ENCODE measurements at places on chromosomes 6 and 20.

DNA sequence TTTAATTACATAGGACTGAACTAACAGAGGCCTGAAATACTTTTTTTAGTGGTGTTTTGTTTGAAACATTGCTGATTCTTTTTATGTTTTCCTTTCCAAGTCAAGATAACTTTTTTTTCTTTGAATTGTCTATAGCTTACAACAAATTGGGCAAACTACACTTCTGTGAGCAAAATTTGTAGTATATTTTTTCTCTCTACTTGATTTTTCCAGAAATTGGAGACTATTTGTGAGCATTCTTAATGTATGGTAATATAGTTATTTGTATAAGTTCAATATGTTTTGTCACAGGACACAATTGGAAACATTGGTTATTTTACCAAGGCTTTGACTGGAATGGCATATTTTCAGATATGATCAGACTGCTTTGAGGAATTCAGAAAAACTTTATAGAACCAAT is 216.5 kb downstream of the SYNE1 start:
- DNase-seq = no peak

- no peak for DNase-seq
These were observed 22.2 kb downstream of the KHDC1L start for GRCh38 chr6:73203098-73203497.

DNA sequence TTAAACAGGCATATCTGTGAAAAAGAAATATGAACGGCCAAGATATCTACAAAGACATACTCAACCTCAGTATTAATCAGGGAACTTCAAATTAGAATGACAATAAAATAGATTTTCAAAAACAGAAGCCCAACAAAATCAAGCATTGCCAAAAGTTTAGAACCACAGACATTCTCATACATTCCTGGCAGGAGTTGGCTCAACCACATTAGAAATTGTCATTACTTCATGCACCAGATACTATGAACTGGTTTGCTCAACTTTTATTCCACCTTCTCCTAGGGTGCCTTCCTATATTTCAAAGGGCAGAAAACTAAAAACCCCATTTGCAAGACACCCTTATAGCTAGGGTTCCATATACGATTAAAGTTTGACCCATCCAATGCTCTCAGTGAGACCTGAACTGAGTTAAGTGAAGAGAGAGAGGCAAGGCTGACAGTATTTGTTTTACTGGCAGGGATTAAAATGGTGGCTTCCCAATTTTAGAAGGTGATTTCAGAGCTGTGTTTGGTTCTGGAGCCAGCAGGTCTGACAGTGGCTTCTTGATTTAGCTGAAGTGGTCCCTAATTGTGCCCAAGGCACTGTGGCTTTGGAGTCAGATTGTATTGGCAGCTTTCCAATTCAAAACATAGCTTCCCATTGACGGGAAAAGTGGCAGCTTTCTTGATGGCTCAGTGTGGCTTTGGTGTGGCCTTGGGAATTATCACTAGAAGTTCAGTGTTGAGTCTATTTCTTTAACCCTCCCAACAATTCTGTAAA is 77.1 kb upstream of the CDYL start:
- no peak for DNase-seq

DNA sequence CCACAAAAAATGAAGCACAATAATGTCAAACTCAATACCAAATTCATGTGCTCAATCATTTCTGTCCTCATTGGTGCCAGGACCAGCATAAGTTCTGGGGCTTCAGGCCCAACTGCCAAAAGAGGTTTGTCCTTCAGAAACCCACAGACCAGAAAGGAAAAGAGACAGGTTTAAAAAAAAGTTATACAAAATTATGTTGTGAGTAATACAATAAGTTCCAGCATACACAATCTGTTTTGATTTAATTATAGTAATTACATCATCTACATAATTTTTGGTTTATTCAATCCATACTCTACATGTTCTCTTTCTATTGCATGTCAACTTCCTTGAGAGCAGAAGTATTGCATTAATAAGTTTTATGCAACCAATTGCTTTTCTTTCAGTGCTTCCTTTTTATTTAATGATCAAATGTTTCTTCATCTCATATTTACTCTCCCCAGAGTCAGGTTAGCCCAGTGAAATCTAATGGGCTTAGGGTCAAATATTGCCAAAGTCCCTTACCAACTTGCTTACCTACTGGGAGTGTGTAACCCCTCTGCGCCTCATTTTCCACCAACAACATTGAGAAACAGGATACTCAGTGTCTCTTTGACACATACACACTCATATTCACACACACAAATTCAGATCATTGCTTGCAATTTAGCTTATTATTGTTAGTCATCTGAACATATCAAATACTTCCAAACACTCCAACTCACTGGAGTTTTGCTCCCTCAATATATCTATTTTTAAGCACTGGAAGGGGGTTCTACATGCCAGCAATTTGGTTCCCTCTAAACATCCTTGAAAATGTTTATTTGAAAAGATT is 424.4 kb upstream of the MARCKS start:
- no peak for DNase-seq

DNA sequence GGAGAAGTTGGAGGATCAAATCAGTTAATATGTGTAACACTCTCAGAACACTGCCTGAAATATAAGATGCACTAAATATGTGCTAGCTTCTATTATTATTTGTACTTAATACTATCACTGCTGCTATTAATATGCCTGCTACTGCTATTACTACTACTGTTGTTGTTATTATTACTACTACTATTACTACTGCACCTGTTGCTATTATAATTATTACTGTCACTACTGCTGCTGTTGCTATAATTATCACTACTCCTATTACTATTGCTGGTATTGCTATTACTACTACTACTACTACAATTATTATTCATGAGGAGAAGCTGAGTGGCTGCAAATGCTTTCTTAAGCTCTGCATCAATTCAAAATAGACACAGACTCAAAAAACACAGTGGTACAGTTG is 16.7 kb upstream of the SSTR4 start:
- no peak for DNase-seq

DNA sequence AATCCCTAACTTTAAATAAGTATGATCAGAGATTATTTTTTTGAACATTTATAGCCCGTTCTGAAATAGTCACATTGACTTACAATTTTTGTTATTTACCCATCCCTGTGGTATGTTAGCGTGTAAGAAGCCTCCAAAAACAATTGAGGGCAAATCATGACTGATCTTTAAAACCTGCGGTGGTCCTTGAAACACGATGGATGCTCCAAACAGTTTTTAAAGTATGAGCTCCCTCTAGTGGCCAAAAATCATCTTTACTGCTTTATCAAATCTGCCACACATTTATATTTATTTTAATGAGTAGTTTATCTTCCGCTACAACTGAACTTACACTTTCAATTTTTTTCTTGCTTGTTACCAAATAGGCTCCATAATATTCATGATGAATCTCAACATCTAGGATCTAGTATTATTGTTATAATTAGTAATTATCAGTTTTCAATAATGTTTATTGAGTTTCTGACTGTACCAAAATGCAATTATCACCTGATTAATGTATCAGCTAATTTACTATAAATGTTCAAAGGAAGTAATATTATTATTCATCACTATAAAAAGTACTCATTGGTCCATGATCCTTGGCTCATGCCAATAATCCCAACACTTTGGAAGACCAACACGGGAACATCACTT is 52.2 kb downstream of the MARCKS start:
- no peak for DNase-seq
